ENCODE measurements at places on chromosomes 7 and 10.

DNA sequence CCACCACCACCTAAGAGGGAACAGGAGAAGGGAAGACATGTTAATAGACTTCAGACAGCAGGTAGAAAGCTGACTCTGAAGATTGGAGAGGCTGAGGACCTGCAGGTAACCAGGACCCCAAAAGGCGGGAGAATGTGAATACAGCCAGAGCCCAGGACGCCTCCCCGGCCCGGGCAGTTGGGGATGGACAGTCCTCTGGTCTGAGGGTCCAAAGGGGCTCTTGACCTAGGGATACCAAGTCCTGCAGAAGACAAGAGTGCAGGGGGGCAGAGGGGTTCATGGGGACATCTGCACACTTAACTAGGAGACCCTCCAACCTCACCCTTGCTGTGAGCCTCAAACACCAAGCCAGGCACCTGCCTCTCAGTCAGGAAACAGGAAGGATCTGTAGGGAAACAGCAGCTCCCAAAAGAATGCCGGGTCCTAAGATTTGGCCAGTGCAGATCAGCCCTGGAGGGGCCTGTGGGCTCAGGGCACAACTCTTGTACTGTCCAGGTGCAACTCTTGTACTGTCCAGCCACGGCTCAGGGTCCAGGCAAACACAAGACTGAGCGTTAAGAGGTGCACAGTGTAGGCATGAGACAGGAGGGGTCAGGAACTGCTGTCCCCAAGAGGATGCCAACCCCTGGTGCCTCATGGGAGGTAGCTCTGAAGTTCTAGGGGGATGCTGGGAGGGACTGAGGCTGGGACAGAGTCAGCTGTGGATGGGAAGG, 2.3 kb upstream of the STK32C start:
- DNase-seq: no peak

DNA sequence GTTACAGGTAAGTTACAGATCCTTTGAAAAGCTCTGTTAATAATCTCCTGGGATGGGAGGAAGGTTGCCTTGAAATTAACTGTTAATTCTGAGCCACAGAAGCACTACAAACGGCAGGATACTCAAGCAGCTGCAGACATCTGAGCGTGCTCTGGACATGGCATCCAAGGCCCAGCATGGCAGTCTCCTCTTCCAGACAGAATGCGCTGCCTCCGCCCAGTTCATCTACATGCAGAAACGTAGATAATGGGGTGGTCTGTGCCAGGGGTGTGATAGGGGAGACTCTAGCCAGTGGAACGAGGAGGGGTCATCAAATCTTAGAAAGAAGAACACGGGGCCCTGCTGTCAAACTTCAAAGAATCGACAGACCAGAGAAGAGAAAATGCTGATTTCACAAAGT, 13.8 kb downstream of the VIPR2 start:
- no peak for DNase-seq

GRCh38 chr7:134996097-134996550, 9.8 kb downstream of the AGBL3 start:
- DNase-seq: no peak

DNA sequence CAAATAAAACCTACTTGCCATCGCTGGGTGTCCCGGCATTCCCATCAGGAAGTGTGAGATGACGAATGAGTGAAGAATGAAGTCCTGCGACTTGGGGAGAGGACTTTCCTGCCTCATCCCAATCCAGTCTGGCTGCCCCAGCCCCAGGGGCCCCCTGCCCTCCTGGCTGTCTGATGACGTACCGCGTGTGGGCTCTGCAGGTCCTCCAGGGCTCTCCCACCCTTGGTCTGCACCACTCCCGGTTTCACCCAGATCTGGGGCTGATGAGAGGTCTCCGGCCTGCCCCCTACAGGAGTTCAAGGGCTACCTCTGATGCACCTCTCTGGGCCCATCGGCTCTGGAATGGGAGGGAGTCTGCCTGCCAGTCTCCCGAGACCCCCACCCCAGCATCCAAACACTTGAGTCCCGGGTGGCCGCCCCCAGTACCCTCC, 9.8 kb downstream of the ATP6V1F start:
- DNase-seq: no peak

GRCh38 chr10:78663721-78664120, 405.0 kb upstream of the ZMIZ1 start:
- DNase-seq: no peak

GRCh38 chr10:81953420-81953819, 78.4 kb downstream of the NRG3 start:
- no peak for DNase-seq

GRCh38 chr7:104804696-104805095, 209.3 kb upstream of the KMT2E start:
- no peak for DNase-seq

DNA sequence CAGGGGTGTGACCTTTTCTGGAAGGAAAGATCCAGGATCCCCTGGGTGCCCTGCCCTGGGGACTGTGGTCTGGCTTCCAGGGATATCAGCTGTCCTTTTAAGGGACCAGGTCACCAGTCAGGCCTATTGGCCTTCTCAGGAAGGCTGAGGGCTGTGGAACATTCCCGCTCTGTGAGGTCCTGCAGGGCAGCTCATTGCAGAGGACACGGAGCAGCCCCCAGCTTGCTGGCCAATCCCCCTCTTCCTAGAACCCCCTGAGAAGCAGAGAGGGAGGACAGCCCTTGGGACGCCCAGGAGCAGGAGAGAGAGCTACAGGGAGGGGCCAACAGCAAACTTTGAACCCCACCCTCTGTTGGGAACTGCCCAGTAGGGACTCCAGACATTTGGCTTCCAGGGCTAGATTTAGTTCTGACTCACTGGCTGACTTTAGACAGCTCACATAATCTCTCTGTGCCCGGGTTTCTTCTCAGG, 67.9 kb upstream of the COL13A1 start:
- no peak for DNase-seq

DNA sequence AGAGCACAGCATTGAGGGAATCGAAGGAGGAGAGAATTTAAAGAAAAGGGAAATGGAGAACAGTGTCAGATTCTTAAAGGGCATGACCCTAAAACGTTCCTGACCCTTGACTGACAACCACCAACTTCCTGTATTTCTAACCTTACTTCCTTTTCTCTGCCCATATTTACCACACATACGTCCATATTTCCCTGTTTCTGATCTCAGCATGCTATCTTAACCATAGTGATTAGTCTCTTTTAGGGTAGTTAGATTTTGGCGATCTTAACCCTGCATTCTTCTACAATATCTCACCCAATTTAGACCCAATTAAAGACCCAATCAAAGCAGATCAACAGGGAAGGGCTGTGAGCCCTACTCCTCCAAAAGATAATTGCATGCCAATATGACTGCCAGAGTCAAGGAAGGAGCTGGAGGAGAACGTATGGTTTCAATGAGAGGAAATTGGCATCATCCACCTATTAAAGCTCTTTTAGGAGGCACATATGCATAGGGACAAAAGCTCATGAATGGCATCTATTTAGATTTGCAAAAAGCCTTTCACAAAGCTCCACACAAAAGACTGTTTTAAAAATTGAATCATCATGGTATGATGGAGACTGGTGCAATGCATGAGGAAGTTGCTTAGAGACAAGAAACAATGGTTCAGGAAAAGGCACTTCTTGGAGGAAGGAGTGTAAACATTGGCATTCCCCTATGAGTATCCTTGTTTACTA, 49.0 kb upstream of the ARHGAP12 start:
- no peak for DNase-seq

DNA sequence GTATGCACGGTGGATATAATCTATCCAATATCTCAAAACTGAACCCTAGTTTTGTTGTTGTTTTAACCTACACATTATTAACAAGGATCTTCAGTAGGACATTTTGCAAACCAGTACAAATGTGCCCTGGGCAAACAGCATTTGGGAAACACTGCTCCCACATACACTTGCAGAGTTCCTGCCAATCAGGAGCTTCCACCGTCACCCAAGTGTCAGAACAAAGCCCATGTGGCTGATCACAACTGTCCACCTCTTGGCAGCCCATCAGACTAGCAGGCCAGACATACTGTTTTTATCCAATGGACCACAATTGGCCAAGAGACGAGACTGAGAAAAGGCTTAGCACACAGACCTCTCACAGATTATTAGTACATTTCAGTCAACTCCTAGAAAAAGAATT, 200.4 kb downstream of the FAM107B start:
- no peak for DNase-seq

DNA sequence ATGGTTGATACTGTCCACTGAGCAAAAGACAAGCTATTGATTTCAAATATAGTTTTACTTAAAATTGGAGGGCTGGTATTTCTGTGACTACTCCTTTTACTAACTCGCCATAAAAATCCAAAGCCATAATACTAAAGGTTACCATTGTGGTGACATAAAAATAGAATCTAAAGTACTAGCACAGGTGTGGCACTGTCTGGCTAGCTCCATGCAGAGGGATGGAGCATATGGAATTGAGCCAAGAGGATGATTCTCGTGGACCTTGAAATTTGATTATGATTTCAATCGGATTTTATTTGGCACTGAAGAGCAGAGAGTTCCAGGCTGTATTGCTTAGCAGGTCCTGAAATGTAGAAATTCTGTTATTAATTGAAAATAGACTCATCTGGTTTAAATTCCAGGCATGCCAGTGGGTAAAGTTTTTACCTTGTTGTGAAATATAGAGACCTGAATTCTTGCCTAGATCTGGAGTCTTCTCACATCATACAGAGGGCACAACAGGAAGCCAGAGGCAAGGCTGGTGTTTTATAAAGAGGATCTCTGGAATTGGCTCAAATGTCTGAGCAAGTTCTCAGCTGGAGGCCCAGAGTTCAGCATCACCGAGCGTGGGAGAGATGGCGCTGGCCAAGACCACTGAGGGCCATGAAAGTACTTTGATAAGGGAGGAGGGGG, 29.9 kb upstream of the DLD start:
- no peak for DNase-seq

GRCh38 chr7:1703441-1703840, 33.4 kb downstream of the ELFN1 start:
- DNase-seq: no peak

DNA sequence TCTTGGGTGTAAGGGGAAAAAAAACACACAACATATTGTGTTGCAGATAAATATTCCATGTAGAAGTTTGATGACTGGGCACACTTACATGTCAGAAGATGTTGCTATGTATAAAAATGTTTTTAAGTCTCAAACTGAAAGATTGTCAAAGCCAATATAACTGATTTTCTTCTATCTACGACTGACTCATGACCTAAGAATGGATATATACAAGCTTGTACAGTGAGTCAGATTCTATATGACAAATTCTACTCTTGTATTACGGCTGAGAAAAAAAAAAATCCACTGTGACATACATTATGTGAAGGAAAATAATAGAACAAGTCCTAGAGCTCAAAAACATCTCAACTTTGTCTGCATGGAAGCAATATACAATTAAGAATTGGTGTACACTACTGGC, 343.0 kb upstream of the PCDH15 start:
- no peak for DNase-seq

DNA sequence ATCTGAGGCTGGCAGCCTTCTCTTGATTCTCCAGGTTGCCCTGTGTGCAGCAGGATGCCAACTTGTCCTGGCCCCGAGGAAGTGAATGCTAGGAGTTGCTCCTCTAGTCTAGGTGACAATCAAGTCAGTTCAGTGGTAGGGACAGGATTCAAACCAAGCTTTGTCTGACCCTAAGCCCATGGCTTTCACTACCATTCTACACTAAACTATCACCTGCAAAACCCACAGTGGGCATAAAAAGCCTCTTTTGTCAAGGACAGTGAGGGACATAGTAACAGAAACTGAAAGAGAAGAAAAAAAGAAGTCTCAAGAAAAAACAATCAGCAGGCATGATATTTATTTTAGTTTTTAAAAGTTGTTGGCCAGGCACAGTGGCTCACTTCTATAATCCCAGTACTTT, 33.5 kb downstream of the KCNMA1 start:
- no peak for DNase-seq

DNA sequence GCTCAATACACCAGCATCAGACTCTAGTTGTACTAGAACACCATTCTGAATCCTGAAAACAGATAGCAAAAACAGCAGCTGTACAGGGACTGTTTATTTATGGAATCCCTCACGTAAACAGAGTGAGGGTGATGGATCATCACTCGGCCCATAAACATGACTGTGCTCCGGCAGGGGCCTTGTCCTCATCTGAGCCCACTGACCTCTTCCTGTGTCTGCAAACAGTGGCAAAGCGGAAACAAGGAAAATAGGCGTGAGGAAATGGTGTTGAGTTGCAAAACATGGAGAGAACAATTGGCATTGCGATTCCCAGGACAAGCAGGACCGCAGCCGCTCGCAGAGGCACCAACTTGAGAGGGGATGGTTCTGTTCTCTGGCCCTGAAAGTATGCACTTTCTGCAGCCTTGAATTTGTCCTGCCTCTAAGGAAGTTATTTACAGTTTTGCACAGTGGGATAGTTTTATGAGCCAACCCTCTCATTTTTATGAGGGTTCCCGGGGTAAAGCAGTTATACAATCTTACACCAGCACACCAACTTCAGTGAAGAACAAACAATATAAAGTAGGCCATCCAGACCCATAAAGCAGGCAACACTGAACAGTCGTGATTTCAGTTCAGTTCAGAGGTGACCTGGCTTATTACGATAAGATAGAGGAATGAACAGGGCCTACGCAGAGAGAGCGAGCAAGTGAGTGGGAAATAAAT, 248.0 kb upstream of the FZD8 start:
- no peak for DNase-seq

DNA sequence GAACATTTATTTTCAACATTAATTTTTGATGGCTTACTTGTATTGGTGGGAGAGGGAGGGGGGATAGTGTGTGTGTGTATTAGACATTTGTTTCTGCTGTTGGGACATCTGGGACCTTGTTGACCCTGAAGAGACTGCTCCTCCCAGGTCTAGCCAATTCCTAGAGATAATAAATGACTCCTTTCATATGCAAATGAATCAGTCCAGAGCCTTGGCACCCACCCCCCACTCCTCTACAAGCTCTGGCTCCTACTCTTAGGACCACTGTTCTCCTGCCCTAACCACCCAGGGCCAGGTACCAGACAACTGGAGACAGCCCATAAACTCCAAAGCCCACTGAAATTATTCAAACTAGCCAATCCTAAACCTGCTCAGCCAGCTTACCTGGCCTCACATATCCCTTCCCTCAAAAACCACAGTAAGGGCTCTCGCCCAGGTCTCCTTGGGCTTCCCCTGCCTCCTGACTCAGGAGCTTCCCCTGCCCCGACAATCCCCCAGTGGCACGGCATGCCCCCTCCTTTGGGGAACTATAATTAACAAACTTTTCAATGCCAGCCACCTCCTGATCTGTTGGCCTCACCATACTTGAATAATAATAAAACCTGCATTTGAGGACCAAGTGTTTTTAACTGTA, 233.3 kb downstream of the ELMO1 start:
- DNase-seq: no peak

GRCh38 chr7:69756235-69756634, 158.0 kb downstream of the AUTS2 start:
- DNase-seq: no peak
